ENCODE measurements at places on chromosomes 7 and 10.
A peak's percentile ranks its signal among the peaks of the same experiment; 100 is the strongest.

DNA sequence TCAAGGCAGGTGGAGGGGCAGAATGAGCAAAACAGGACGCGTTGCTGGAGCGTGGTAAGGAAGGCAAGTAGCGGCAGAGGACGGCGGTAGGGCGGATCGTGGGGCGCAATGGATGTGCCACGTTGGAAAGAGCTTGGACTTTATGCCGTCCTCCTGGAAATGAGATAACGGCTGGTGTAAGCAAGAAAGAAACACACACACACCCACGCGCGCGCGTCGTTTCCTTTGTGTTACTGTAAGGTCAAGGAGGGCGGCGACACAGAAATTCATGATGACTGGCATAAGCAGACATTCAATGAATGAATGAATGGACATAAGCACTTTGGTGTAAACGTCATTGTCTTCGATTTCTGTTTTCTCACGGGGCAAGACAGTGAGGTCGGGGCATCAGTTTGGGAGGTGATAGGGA, 683 bp upstream of the ENTPD7 start:
- no peak for DNase-seq

DNA sequence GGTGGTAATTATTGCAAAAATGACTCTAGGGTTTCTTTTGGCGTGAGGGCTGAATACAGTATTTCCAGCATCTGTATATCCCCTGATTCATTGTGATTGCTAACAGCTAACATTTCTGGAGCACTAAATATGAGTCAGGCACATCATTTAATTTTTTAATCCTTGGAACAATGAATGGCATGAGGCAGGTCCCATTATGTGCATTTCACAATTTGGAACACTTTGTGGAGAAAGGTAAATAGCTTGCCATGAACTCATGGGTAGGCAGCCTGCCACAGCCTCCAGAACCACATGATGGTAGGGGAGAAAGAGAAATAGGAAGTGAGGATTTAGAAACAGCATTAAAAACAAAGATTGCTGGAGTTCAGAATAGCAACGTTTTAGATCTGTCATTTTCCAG, 1.7 kb downstream of the NPTX2 start:
- no peak for DNase-seq

DNA sequence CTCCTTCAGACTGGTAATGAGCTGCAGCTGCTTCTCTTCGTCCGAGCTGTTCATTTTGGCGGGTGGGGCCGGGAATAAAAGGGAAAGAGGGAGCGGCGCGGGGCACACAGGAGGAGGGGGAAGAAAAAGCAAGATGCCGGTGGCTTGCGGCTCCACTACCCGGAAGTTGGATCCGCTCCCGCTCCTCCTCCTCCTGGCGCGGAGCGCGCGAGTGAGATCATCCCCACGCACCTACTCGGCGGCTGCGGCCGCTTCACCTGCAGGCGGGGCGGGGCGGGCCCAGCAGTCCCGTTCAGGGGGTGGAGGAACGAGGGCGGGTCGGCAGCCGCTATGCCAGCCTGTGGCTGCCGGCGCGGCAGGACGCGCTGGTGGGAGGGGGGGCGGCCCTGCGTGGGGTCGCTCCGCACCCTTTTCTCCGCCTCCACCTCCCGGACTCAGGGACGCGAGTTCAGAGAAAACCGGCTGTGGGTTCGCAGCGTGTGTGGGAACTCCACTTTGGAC, at the start of gene SHTN1:
Gene SHTN1 (minus strand): TSS at position 162 of the 501 bp plus-strand sequence. CDS start 108 bp downstream, at position 54.
- DNase-seq = peak; percentile 79

- DNase-seq = no peak
Measured at GRCh38 chr7:131879424-131879823, 323.0 kb upstream of the PODXL start.

DNA sequence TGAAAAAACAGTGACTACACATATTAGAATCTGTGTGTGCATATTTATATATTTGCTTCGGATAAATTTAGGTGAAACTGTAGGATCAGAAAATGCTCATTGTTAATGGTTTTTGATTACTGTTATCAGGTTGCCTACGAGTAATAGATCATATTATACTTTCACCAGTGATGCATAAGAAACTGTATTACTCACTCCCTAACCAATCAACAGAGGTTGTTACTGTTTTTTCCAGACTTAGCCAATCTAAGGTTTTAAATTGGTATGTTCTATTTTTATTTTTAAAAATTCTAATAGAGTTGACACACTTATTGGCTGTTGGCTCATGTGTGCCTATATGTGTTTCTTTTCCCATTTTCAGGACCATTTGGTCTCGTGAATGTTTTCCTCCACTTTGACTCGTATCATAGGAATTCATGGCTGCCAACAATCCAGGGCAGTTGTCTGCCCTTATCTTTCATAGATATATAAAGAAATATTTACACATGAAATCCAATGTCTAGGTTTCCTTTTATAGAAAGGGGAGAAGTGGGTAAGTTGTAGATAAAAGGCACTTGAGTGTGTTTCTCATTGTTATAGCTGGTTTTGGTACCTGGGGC, 59.2 kb downstream of the ANLN start:
- DNase-seq = no peak

DNA sequence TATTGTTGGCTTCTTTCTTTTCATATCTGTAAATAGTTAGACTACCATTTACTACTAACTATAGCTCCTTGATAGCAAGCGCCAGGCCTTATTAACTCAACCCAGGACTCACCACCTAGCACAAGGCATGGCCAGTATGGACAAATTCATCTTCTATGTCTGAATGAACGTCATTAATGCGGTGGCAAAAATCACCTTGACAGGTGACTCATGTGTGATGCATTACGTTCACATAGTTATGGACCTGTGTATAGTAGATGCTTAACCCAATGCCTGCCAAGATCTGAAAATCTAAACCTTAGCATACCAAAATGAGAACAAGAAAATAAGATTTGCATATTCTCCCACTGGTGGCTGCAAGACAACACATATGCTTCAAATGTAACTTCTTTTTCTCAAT, 300.8 kb downstream of the PARD3 start:
- DNase-seq = no peak

GRCh38 chr10:31669357-31669756, 259.3 kb downstream of the ARHGAP12 start:
- DNase-seq = no peak
